ENCODE measurements at places on chromosomes 6 and 20.

- no peak for DNase-seq
Observed at GRCh38 chr6:163398815-163399214, 15.7 kb upstream of the QKI start.

- DNase-seq = no peak
Observed at GRCh38 chr6:149899486-149899885, 1.6 kb upstream of the RAET1E start.

DNA sequence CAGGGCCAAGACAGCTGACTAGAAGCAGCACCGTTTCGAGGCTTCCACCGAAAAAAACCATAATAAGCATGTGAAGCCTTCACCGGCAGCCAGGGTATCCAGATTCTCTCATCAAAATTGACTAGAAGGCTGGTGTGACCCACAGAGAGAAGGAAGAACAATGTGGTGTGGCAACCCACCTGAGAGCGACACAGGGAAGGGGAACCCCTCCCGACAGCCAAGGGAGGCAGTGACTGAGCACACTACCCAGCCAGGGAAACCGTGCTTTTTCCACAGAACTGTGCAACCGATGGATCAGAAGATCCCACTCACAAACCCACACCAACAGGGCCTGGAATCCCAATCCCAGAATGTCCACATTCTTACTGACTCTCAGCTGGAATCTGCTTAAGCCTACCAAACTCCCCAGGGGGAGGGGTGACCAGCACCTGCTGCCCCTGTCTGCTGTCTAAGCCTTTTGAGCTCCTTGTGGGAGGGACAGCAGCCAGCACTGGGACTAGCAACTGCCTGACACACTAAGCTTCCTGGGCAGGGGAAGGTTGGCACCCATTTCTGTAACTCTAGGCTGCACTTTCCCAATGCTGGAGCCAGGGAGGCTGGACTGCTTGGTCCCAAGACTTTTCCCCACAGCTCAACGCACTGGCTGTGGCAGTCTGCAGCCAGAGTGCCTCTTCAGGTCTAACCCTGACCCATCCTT lies 231.9 kb upstream of the FAM83B start:
- DNase-seq = no peak

DNA sequence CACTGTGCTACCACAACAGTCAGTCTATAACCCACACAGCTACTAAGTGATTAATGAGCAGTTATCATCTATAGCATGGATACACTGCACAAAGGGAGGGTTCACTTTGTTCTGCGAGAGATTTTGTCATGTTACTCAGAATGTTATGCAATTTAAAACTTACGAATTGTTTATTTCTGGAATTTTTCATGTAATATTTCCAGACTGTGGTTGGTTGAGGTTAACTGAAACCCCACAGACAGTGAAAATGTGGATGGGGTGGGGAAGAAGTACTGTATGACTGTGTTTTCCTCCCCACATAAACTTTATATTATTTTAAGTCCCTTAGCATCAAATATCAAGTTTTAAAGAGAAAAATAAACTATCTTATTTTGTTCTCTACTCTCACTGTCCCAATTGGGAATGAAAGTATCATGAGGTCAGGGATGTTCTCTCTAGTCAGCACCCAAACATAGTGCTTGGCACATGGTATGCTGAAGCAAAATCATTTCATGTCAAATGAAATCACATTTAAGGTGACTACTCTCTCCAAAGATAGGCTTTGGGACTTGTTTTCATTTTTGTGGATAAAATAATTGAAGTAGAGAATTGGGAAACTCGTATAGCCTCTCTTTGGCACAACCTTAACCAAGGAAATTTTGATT lies 25.4 kb downstream of the DOP1A start:
- DNase-seq = no peak

GRCh38 chr6:108847738-108848115 lies 495 bp upstream of the ARMC2 start:
- no peak for DNase-seq

- no peak for DNase-seq
Observed at GRCh38 chr6:7196019-7196402, 88.2 kb downstream of the RREB1 start.

- no peak for DNase-seq
Observed at GRCh38 chr6:75368151-75368779, 83.7 kb upstream of the TMEM30A start.

- no peak for DNase-seq
Observed at GRCh38 chr20:48782053-48782452, 45.7 kb downstream of the PREX1 start.

GRCh38 chr20:25078662-25079061 lies 3.3 kb downstream of the VSX1 start:
- no peak for DNase-seq

DNA sequence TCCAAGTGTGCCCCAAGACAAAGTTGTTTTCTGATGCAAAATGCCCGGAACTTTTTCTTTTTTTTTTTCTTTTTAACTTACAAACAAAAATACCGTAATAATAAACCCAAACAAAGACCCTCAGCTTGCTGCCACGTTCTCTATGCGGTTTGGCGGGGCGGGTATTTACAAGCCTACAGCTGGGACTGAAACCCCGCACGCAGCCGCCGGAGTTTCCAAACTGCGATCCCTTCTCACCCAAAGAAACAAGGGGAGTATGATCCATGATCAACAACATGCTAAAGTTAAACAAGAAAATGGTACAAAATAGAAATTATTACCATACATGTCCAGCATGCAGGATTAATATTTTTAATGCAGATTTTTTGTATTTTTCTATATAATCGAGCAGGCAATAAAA lies 2.1 kb downstream of the MAFB start:
- no peak for DNase-seq

DNA sequence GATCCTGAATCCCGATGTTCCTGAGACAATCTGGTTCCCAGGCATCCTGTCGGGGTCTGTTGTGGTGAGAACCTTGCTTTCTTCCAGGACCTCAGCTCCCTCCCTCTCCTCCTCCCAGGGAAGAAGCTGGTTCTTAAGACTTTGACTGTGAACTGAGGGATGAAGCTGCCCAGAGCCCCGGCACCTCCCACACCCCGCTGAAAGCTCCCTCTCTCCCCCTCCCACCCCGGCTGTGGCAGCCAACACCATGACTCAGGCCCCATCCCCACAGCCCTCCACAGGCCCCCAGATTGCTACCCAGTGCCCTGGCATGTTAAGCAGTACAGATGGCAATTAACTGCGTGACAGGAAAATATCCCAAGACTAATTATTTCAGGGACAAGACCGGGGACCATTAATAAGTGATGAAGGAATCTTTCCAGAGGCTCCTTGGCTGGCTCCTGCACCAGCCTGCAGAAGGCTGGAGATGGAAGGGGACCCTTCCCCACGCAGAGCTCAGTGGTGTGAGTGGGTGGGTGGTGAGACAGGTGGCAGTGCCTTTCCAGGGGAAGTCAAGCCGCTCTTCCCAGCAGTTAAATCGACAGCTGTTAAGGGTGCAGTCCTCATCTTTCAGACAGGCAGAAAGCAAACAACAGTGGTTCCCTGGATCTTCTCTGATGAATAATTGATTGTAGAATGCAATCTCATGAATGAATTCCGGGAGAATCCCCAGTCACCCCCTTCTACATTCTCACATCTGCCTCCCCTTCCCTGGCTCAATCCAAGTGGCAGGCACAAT lies 237.9 kb downstream of the LRFN2 start:
- DNase-seq = no peak

GRCh38 chr6:17018425-17018824 lies 83.4 kb upstream of the STMND1 start:
- DNase-seq = no peak

DNA sequence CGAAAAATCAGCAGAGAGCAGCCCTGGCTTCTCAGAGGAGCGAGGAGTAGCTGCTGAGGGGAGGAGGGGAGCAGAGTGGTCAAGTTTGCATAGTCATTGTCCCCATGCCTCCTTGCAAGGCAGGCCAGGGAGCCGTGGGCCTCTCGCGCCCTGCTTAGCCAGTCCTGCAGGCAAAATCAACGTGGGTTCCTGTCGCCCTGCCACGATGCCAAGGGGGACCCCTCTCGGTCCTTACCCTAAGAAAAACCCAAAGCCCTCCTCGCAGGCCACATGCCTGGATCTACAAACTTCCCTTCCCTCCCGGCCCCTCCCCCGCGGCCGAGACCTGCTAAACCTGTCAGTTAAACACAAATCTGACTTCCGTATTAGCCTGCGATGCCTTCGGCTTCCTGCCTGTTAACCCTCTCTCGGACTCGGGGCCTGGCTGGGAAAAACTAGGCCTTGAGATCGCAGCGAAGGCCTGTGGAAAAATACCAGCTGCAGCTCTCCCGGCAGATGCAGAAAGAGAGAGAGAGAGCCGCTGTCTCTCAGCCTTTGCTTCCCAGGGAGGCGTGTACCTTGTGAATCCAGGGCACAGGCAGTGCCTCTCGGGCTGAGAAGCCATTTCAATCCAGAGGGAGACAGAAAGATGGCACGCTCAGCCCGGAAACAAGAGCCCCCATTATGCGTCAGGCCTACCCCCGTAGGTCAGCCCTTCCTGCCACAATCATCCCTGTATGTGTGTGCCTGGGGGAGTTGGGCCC lies 968 bp upstream of the ZMYND8 start:
- peak; percentile 57 for DNase-seq

DNA sequence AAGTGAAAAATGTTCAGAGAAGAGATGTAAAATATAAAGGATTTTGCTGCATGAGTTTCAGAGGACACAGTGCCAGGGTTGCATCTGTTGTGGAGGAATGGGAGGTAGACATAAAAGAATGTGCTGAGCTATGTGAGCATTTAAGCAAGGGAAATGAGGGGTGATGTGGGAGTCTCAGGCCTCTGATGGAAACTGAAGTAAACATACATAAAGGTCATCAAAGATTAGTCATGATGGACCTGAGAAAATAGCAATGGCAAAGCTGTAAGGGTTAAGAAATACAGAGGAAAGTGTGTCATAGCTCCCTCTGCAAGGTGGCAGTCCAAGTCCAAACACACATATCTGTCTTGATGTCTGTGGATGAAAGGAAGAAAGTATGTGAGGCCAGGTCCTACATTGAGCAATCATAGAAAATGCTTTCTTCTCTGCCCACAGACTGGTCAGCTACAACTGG lies 306.6 kb upstream of the ECI2 start:
- DNase-seq = no peak

DNA sequence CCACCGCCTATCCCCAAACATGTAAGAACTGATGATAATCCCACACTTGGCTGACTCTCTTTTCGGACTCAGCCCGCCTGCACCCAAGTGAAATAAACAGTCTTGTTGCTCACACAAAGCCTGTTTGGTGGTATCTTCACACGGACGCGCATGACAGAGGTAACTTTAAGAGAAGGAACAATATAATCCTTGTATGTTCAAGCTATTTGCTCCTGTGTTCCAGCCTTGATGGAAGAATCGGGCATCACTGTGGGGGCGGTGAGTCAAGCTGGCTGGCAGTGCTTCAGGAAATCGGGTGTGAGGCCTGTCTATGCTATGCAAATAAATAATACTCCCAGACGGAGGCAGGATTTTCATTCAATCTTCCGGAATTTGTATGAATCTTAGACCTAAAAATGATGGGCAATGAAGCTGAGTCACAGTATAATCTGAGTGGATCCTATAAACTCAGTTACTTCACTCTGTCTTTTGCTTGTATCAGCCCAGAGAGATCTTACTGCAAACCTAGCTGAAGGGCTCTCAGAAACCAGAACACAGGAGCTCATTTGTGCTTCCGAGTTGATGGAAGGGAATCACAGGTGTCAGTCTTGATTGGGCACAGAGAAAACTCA lies 45.2 kb upstream of the NT5E start:
- DNase-seq = peak; percentile 91

DNA sequence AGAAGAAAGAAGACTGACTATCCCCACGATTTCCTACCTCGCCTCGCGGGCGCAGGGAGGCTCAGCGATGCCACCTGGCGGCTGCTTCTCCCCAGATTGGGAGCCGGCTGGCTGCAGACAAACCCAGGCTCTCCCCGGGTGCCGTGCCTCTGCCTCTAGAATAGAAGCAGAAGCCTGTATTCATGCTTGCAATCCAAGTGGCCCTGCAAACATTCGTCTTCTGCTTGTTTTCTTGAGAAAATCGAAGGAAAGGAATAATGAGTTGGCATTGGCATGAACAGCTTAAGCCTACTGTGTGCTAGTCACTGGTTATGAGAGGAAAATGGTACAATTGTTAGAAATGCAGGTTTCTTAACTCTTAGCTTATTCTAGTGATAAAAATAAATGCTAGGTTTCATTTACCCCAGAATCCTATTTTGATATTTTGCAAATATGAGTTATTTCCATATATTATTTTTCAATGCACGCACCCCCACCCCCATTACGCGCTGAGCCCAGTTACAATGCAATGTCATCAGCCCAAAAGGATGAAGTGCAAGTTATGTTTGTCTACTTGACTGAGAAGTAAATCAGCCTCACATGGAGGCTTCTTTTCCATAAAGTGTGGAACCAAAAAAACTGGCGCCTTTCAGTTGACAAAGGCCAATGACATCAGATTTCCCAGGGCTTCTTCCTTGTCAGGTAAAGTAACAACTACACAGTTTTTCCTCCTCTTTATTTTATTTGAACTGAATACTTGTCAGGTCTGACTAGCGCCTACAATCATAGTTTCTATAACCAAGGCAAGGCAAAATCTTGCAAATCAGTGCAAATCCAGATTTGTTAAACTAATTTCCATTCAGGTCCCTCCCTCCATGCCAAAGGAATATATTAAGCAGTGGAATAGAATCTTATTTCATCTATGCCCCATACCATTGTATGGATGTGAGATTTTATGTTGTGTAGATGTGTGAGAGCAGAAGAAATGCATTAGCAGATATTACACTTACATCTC lies 3.9 kb upstream of the SOX4 start:
- DNase-seq = peak; percentile 69

DNA sequence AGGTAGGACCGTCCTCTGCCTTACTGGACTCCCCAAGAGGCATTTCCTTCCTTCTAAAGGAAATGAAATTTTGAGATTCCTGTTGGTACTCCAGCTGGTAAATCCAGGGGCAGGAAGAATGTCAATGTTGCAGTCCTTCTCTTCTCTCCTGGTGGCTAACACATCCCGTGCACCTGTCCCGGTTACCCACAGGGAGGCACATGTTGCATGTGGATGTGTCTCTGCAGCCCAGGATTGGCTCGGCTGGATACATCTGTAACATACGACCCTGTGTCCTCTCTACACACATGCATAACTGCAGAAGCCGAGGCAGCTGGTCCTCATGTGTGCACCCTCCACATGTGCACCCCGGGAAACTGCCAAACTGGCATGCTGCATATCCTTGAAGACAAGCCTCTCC lies 1.3 kb upstream of the LRFN2 start:
- no peak for DNase-seq

GRCh38 chr6:3297006-3297405 lies 38.3 kb downstream of the PSMG4 start:
- no peak for DNase-seq

GRCh38 chr20:19330731-19331130 lies 118.3 kb downstream of the SLC24A3 start:
- DNase-seq = no peak

Data from COLO829 (cell line).